Cortex of kidney (tissue), 1 donor: ENCODE measurements at places on chromosomes 4 and X.

GRCh38 chr4:93730760-93731159 lies 97.8 kb upstream of the ATOH1 start:
- no peak for DNase-seq

- DNase-seq: no peak
Measured at GRCh38 chr4:2338754-2339457, 77.0 kb upstream of the MXD4 start.

DNA sequence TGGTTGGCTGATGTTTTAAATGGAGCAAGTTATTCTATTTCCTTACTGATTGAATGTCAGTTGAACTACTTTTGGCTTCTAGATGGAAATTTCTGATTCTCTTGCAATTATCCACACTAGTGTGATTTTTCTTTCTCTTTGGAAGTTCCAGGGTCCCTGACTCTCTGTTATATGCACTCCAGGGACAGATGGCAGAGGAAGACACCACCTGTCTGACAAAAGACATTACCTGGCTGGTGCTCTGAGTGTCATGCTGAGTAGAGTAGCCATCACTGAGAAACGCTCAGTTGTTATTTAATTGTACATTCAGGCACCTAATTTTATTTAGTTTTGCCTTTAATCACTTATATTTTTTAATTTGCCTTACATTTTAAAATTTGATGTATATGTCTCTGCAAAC lies 105.4 kb upstream of the TLL1 start:
- DNase-seq: no peak

DNA sequence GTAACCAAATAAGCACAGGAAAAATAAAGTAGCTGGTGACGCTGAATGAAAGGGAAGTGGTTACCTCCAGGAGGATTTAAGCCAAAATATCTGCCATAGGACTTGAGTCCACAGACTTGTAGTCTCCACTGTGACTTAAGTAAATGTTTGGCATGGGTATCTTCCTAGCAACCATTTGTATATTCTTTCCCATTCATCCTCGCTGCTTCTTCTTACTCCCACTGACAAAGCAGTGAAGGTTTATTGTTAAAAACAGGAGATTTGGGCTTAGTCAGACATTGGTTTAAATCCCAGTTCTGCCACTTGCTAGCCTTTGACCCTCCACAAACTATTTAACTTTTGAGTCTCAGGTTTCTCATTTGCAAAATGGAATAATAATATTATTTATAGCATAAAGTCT lies 22.3 kb downstream of the COL4A6 start:
- DNase-seq: no peak

GRCh38 chr4:184450743-184451535 lies 23.4 kb downstream of the IRF2 start:
- DNase-seq: no peak

DNA sequence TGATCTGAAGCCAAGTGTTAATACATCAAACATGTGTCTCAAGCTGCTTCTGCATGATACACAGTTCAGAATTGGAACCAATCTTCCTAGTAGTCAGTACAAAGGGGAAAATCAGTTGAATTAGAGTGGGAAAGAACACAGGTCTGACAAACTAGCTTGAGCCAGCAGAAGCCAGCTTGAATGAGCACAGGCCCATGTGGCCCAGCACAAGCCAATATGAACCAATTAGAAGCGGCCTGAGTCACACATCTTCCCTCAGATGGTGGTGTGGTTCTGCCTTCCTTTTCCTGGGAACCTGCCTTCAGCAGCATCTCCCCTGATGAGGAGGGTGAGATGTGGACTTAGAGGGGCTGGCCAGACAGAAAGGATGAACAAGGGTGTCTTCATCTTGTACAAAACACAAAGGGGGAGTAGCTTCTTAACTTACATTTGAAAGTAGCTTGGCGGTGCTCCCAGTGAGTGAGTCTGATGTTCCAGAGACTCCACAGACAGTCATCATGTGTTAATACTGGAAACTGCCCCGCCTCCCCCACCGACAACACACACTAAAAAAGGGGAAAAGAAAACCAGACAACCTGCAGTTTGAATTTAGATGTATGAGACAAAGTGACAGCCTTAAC lies 72.0 kb downstream of the FRMPD4 start:
- no peak for DNase-seq

- DNase-seq: no peak
Measured at GRCh38 chr4:40212674-40213527, 16.1 kb downstream of the RHOH start.

DNA sequence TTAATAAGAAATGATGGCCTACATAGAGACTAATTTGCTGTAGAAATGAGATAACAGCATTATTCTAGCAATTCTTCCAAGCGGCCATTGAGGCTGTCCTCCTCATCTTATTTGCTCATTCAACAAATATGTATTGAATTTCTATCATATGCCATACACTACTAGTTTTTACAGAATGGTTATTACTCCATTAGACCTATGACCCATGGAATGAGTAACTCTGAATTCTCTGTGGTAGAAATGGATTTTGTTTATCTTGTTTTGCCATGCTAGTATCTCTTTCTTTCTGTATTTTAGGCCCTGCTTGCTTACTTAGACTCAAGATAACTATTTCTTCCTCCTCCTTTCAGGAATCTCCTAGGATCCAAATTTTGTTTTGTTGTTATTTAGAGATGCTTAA lies 103.5 kb downstream of the RPA4 start:
- DNase-seq: no peak

GRCh38 chr4:138851391-138852335 lies 163.9 kb upstream of the NOCT start:
- no peak for DNase-seq
